ENCODE measurements at places on chromosomes 11 and 22. TPM values are rescaled to one million over a fixed set of nuclear protein-coding genes. Genes with fewer than 3 reads are reported as not detected.

The SCGB1D2 gene
- total RNA-seq, result 3.8 TPM

The ABCC8 gene
- total RNA-seq, result 6.0 TPM

The IL10RA gene
- total RNA-seq, result 5.8 TPM

The OR8A1 gene
- total RNA-seq, result not detected

The APOBEC3F gene
- total RNA-seq, result 3.1 TPM

The CBLIF gene
- total RNA-seq, result not detected

The TRIM49C gene
- total RNA-seq, result not detected

The FBLN1 gene
- 70.6 TPM for total RNA-seq

The TRIM48 gene
- total RNA-seq, result not detected

The ANKRD42 gene
- total RNA-seq, result 3.7 TPM

GRCh38 chr11:103494491-103494890 lies 385.3 kb downstream of the DYNC2H1 start:
- H3K4me3 ChIP-seq, result no peak overlapping the region
- H3K36me3 ChIP-seq, result no peaks in the 10 kb centered on the region
- H3K4me1 ChIP-seq, result no peaks in the 10 kb centered on the region
- no peak overlapping the region for H3K27ac ChIP-seq
- no peaks in the 10 kb centered on the region for H3K27me3 ChIP-seq

DNA sequence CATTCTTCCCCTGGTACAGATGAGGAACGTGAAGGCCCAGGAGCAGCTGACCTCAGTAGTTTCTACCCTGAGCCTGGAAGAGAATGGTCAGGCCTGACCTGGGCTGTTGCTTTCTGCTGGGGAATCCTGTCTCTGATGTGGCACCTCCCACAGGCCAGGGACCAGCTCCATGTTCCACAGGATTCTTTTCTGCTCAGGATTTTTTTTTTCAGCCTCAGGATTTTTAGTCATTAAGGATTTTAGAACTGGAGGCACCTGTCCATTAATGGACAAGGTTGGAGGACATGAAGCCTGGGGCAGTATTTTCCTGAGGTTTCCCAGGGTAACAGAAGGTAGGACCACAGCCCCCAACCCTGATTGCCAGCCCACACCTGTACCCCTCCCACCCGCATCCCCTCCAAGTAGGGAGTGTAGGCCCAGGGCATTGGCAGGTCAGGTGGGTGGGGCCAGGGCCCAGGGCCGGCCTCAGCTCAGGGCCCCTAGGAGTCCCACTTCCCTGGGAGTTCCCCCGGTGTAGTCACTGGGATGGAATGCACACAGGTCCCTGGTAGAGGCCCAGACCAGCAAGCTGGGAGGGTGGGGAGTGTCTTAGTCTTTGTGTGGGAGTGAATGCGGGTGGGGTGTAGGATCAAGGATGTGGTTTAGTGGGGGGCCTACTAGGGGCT lies 16.1 kb downstream of the BIK start:
- no peaks in the 10 kb centered on the region for H3K4me1 ChIP-seq
- no peaks in the 10 kb centered on the region for H3K27me3 ChIP-seq
- DNase-seq, result no peak
- no peak overlapping the region for H3K27ac ChIP-seq
- H3K4me3 ChIP-seq, result no peak overlapping the region

DNA sequence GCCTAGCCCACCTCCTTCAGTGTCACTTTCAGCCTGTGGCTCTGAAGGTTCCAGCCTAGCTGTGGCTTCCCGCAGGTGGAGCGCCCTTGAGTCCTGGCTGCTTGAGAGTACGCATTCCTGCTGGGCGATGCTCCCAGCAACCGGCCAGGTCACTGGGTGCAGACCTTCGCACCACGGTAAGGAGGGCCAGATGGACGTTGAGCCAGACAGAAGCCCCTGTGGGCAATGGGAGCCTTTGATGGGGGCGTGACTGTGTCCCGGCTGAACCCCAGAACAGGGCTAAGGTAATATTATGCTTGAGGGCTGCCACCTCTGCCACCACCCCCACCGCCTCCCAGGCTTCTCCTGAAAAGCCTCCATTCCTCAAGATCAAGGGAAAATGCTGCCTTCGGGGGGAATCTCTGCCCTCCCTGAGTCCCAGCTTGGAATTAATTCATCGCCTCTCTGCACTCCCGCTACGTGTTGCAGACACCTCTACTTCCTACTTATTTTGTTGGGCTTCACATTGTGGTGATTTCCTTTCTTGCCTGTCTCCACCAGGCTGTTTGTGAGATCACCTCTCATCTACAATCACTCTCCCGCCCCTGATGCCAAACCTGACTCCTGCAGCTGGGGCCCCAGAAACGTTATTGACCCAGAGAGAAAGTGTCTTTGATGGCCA lies 144.9 kb upstream of the NECTIN1 start:
- H3K27me3 ChIP-seq, result no peaks in the 10 kb centered on the region
- H3K36me3 ChIP-seq, result no peaks in the 10 kb centered on the region
- DNase-seq, result no peak
- no peak overlapping the region for H3K27ac ChIP-seq

DNA sequence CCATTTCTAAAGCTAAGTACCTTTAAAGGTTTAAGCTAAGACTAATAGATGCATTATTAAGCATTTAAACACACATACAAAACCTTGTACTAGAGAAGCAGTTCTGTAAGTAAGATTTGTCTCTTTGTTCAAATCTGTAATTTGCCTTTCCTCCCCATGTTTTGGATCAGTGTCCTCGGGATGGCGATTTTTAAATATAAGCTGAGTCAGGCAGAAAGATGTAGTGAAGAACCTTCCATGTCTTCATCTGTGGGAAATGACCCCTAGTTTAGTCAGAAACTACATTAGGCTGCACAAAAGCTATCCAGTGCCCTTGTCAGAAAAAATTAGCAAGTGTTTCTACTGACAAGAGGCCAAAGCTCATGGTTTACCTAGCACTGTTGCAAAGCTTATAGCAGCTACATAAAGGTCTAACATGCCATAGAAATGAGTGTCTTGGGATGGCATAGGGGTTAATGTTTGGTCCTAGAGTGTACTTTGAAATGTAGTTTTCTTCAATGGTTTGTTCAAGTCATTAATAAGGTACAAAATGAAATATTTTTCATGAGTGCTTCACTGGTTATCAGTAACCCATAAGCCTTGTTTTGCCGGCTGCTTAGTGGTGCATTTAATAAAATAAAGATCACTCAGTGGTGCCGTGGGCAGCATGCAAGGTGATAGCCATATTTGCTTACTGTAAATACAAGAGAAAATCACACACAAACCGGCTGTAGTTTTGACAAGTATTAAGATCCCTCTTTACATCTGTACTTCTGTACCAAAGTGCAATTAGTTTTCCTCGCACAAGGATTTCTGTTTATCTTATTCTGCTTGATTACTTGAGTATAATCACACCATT lies 139.8 kb downstream of the ELP4 start:
- H3K4me3 ChIP-seq, result no peak overlapping the region
- no peaks in the 10 kb centered on the region for H3K27me3 ChIP-seq
- H3K4me1 ChIP-seq, result no peaks in the 10 kb centered on the region
- peaks cover 4% of the 10 kb centered on the region for H3K36me3 ChIP-seq
- H3K27ac ChIP-seq, result no peak overlapping the region

GRCh38 chr22:32622744-32623110 lies 148.1 kb downstream of the FBXO7 start:
- no peaks in the 10 kb centered on the region for H3K36me3 ChIP-seq
- DNase-seq, result no peak
- peak overlapping the region; percentile 84 for H3K27ac ChIP-seq
- H3K27me3 ChIP-seq, result no peaks in the 10 kb centered on the region
- H3K4me1 ChIP-seq, result peaks cover 22% of the 10 kb centered on the region

DNA sequence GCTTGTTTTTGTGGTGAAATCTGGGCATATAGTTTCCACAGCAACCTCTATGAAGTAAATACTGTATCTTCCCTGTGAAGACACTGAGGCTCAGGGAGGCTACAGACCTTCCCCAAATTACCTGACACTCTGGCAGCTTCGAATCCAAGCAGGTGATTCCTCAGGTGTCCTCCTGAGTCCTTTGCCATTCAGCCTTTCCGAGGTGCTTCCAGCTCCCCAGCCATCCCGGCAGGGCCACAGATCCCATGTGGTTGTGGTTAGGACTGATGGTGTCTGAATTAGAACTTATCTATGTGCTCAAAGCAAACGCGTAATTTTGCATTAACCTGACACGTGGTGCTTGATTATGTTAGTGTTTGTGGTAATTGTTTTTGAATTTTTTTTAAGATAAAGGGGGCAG lies 785.6 kb downstream of the BRD1 start:
- H3K4me1 ChIP-seq, result no peaks in the 10 kb centered on the region
- H3K27ac ChIP-seq, result no peak overlapping the region
- H3K27me3 ChIP-seq, result peaks cover 13% of the 10 kb centered on the region
- no peak for DNase-seq
- H3K4me3 ChIP-seq, result no peak overlapping the region

DNA sequence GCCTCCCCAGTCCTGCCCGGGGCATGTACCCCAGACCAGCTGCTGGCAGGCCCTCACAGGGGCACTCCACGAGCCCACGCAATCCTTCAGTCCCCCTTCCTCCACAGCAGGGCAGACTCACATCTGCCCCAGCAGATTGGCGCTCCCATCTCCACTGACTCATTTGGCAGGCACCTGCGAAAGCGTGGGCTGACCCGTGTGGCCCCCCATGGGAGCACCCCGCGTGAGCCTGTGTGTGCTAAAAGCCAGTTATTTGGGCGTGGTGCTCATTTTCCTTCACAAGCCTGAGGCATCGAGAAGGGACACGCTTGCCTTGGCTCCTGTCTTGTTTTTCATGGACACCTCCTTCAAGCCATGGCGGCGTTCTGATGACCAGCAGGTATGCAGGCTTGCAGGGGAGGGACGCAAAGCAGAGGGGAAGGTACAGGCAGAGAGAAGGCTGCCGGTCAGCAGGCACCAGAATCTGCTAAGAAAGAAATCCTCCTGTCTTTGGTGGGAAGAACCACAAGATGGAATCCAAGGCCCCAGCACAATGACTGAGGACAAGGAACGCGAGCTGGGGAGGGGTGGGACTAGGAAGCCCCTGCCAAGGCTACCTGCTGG lies 8.6 kb downstream of the NECTIN1 start:
- DNase-seq, result no peak
- H3K4me3 ChIP-seq, result no peak overlapping the region
- no peak overlapping the region for H3K27ac ChIP-seq
- no peaks in the 10 kb centered on the region for H3K36me3 ChIP-seq
- no peaks in the 10 kb centered on the region for H3K27me3 ChIP-seq

DNA sequence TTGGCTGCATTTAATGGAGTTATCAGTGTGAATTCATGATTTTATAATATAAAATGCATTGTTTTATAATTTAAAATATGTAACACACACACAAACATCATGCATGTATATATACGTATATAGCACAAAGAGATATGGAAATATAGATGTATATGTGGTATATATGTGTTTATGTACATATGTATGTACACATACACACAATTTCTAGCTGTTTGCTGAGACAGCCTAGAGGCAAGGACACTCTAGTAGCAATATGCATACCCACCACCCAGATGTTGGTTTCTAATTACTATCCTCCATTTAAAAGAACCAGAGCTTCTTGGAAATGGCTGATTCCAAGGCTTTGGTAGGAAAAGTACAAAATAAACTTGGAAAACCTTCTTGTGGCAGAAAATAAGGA lies 50.4 kb downstream of the RBFOX2 start:
- H3K4me3 ChIP-seq, result no peak overlapping the region
- no peaks in the 10 kb centered on the region for H3K36me3 ChIP-seq
- H3K27ac ChIP-seq, result no peak overlapping the region
- DNase-seq, result no peak

- no peak overlapping the region for H3K4me3 ChIP-seq
- DNase-seq, result no peak
- H3K27ac ChIP-seq, result no peak overlapping the region
- H3K36me3 ChIP-seq, result no peaks in the 10 kb centered on the region
These were observed 28.2 kb downstream of the SIK3 start for GRCh38 chr11:117070016-117070415.

DNA sequence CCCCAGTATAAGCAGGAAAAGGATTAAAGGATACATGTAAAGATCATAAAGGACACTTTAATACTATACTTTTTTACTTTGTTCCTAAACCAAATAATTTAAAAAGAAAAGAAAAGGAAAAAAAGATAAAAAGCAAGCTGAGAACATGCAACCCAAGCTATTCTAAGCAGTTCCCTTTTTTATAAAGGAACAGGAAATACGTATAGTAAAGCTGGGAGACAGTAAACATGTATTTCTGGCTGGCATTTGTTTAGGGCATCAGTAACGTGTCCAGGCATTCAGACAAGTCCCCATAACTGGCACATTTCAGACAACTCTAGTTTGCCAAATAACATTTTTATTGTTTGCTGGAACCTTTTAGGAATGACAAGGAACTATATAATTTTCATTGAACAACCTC lies 24.9 kb downstream of the BCO2 start:
- no peaks in the 10 kb centered on the region for H3K4me1 ChIP-seq
- H3K27ac ChIP-seq, result no peak overlapping the region
- H3K27me3 ChIP-seq, result no peaks in the 10 kb centered on the region
- no peak for DNase-seq
- no peaks in the 10 kb centered on the region for H3K36me3 ChIP-seq

GRCh38 chr11:614021-614622 lies 1.6 kb downstream of the IRF7 start:
- H3K27ac ChIP-seq, result peak overlapping the region; percentile 94
- H3K27me3 ChIP-seq, result no peaks in the 10 kb centered on the region
- no peak for DNase-seq

DNA sequence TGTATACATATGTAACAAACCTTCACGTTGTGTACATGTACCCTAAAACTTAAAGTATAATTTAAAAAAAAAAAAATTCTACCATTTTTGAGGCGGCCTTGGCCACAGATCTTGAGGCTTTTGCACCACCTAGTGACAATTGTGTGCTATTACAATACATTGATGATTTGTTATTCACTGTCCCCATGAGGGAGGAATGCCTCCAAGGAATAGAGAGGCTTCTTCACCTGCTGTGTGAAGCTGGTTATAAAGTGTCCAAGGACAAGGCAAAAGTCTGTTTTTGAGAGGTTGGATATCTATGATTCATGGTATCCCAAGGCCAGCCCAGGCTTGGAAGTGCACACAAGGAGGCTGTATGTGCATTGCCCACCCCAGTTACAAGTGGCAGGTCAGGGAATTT lies 30.7 kb downstream of the SLC22A25 start:
- no peaks in the 10 kb centered on the region for H3K27me3 ChIP-seq
- no peak overlapping the region for H3K4me3 ChIP-seq
- no peaks in the 10 kb centered on the region for H3K4me1 ChIP-seq
- no peak for DNase-seq

GRCh38 chr22:30273711-30274436 lies 7.2 kb upstream of the OSM start:
- no peaks in the 10 kb centered on the region for H3K27me3 ChIP-seq
- H3K4me1 ChIP-seq, result no peaks in the 10 kb centered on the region
- DNase-seq, result no peak
- no peak overlapping the region for H3K27ac ChIP-seq
- H3K4me3 ChIP-seq, result no peak overlapping the region

DNA sequence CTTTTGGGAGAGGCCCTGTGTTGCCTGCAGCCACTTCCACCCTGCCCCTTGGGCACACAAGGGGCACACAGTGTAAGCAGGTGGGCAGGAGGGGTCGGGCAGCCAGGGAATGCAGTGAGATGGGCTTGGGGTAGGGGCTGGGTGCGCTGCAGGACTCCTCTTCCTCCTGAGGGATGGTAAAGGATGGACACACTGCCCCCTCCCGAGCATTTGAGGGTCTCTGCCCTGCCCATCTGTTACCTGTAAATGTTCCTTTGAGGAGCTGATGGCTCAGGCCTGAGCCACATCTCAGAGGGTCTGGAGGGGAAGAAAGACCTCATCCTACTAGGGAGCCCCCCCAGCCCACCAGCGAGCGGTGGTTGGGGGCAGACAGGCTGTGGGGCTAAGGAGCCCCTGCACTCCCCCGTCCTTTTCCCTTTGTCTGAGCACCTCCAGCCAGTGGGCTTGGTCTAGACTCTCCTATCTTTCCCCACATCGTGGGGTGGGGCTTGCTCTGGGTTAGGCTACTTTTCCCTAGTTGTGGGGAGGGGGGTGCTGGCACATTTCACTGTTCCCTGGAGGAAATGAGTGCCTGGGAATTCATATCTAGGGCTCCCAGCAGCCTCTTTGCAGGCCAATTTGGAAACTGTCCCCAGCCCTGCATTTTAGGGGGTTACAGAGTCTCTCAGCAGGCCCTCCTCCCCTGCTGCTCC lies 1.7 kb upstream of the TSSC4 start:
- peaks cover 25% of the 10 kb centered on the region for H3K4me1 ChIP-seq
- H3K27ac ChIP-seq, result peak overlapping the region; percentile 98
